Smooth muscle cell of the pulmonary artery (primary cell): ENCODE measurements at places on chromosomes 3 and 15. TPM values are rescaled to one million over a fixed set of nuclear protein-coding genes. Genes with fewer than 3 reads are reported as not detected.

Gene CYP1A1
- 0.40 and 1.2 TPM in 2 replicates for total RNA-seq

Gene DAZL
- total RNA-seq = not detected in 2 replicates

Gene CFAP92
- total RNA-seq = 0.13 TPM in 1 of 2 replicates, not detected in the other

Gene ACKR4
- 19.7 and 24.0 TPM in 2 replicates for total RNA-seq

Gene PDIA3
- 1,033 and 1,111 TPM in 2 replicates for total RNA-seq
